ENCODE measurements at places on chromosomes 6 and 20.

GRCh38 chr6:108250240-108250866 lies 10.5 kb downstream of the SNX3 start:
- DNase-seq = no peak

DNA sequence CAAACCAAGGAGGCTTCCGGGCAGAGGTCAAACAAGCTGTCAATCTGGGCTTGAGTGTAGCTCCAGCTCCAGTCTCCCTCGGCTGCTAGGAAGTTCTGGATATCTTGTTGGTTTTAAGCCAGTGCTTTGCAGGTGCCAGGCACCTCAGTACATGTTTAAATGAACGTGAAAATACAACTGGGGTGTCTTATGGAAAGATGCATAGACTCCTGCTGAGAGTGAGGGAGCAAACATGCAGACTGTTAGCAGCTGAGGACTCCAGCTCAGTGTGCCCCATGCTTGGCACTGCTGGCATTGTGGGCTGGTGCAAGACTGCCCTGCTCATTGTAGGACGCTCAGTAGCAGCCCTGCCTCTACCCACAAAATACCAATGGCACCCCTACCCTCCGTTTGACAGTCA lies 28.5 kb downstream of the ERMARD start:
- DNase-seq = no peak

DNA sequence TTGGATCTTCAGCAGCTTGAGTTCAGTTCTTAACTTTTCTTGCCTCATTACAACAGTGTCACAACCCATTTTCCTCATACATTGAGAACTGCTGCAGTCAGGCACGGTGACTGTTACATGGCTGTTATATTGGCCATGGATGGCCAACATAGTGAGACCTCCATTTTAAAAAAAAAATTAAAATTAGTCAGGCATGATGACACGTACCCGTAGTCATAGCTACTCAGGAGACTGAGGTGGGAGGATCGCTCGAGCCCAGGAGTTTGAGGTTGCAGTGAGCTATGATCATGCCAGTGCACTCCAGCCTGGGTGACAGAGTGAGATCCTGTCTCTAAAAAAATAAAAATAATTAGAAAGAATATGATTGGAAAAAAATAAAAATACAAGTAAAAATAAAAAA lies 9.9 kb upstream of the MMP24 start:
- no peak for DNase-seq

- no peak for DNase-seq
Observed at GRCh38 chr20:56735084-56735642, 106.1 kb downstream of the TFAP2C start.

DNA sequence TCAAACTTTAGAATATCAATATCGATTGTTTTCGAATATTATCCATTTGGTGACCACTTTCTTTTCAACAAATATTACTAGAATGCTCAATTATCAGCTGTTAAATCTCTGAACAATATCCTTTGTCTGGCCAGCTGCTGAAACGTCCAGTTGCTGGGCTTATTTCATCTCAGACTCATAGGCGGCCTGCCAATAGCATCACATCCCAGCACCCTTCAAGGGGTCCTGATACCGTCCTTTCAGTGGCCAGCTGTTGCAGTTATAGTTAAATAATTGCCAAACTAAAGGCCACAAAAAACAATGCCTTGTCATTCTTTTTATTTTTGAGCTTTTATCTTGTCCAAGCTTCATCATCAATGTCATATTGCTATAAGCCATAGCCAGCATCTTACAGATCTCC lies 1006.8 kb upstream of the MANEA start:
- no peak for DNase-seq

DNA sequence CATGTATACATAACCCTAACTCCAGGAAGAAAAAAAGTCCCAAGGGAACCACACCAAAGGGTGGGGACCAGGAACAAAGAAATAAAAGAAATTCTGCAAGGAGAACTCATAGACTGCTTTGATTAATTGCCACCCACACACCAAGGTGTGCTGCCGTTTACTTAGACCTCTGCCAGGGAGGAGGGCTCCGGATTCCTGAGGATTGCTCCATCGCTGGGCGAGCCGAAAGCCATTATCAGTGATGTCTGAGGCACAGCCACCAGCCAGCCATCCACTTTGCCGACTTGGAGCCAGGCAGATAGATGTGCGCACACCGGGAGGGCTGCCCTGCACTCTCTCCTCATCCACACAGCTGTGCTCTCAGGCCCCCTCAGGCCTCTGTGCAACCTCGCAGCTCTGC lies 272.7 kb upstream of the FOXQ1 start:
- DNase-seq = no peak

GRCh38 chr6:132400883-132401617 lies at the start of gene MOXD1:
MOXD1 (minus strand) TSS chr6:132401475; CDS start chr6:132401426, 49 bp downstream.
- no peak for DNase-seq

- DNase-seq = no peak
Observed at GRCh38 chr6:75209184-75209723, 3.4 kb upstream of the COL12A1 start.

GRCh38 chr20:33236351-33236750 lies 555 bp downstream of the BPIFA1 start:
- no peak for DNase-seq

GRCh38 chr6:113018351-113019151 lies 671.4 kb downstream of the RFPL4B start:
- no peak for DNase-seq

- DNase-seq = no peak
Observed at GRCh38 chr6:21648475-21649050, 55.0 kb downstream of the SOX4 start.

DNA sequence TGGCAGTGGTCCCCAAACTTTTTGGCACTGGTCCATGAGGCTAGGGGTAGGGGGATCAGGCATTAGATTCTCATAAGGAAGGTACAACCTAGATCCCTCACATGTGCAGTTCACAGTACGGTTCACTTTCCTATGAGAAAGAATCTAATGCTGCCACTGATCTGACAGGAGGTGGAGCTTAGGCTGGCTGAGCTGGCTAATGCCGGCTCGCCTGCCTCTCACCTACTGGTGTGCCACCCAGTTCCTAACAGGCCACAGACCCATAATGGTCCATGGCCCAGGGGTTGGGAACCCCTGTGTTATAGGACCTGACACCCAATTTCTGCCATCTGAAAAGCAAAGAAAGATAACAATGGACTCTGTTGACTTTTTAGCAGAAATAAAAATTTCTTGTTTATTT lies 199.6 kb downstream of the GMPR start:
- no peak for DNase-seq

- DNase-seq = peak; percentile 93
Observed at GRCh38 chr6:106519460-106520394, 109.6 kb downstream of the RTN4IP1 start.

DNA sequence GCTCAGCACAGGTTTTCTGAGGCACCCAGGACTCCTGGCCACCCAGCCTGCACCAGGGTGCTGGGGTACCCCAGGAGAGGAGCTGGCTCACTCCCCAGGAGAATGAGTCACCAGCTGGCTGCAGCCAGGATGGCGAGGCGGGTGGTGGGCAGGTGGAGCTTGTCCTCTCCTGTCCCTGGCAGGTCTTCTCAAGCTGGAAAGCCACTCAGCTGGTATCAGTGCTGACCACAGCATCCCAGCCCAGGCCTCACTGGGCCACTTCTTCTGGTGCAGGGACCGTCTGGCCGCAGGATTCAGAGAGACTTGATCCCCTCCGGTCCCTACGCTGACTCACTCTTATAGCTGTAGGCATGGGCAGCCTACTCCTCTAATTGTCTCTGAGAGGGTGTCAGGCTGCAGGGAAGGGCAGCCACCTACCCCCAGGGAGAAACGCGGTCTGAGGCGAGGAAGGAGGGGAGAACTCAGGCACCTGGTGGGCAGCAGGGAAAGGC lies 22.2 kb downstream of the TFEB start:
- DNase-seq = no peak

DNA sequence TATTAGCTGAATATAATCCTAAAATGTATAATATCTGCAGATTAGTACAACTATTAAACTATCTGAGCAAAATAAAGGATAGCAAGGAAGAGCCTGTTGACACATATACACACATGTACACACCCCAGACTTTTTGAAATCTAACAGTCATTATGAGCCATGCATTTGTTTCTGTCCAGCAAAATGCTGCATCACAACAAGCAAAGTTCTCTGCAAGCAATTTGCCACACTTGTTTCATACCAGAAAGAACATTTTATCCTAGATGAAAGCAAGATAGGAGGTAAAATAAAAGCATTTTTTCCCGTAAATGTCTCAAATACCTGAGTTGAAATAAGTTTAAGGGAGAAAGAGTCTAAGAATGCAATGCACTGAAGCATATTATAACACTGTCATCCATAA lies 145.2 kb downstream of the COL21A1 start:
- no peak for DNase-seq

GRCh38 chr6:56017198-56017597 lies 141.8 kb upstream of the BMP5 start:
- no peak for DNase-seq

DNA sequence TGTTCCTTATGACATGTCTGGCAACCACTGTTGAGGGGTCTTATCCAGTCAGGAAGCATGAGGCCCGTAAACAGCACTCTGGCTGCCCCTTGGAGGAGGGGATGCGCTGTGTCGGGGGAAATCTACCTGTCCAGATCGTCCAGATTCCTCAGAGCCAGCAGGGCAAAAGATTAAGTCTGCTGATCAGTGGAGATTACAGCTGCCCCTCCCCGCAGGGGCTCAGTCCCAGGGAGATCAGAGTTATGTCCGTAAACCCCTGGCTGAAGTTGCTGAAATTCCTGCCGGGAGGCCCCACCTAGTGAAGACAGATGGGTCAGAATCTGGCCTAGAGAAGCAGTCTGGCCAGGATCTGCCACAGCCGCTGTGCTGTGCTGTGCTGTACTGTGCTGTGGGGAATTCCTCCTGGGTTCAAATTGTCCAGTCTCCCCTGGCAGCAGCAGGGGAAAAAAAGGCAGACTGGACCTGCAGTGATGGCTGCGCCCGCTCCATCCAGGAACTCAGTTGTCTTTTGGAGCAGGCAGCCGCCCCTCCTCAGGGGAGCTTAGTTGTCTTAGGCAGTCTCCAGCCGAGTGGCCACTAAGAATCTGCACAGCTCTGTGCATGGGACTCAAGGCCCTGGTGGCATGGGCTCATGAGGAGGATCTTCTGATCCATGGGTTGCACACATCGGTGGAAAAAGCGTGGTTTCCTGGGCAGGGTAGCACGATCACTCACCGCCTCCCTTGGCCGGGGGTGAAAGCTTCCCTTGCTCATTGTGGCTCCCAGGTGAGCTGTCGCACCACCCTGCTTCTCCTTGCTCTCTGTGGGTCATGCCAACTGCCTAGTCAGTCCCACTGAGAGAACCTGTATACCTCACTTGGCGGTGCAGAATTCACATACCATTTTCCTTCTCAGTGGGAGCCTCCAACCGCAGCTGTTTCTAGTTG lies 1368.8 kb upstream of the ADGRB3 start:
- no peak for DNase-seq

DNA sequence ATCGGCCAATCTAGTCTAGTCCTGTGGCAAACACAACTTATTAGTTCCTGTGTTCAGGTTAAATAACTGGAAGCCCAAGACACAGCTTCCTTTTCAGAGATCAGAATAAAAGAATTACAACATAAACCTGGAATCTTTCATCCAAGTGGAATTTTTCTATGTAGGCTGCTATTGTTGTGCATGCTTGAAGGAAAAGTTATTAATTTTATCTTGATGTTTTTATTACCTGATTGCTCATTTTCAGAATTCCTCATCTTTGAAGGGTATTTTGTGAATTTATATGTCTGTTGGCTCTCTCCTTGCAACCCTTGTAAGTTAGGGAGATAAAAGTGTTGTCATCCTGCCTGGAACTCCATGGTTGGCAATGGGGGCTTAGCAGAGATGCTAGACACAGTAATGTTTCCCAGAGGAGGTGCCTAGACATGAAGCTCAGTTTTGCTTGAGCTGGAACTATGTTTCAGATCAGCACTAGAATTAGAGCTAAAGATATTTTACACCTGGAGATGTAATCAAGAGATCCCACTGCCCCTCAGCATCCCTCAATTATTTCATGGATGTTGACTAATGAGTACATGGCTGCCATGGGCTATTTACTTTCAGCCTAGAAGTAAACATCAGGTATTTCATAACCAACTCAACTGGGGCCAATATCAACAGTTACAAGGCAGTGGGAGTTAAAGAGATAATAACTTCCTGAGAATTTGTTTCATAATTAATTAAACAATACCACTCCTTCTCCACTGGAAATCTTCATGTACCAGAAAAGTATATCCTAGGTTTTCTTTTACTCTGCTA lies 367.0 kb upstream of the MARCKS start:
- DNase-seq = no peak

- no peak for DNase-seq
Observed at GRCh38 chr20:23060629-23061028, 11.2 kb upstream of the THBD start.

GRCh38 chr20:15026759-15027158 lies 689.3 kb upstream of the FLRT3 start:
- no peak for DNase-seq

GRCh38 chr6:33950472-33950881 lies 146.7 kb upstream of the MLN start:
- no peak for DNase-seq

- no peak for DNase-seq
Observed at GRCh38 chr6:48272518-48272917, 161.5 kb upstream of the PTCHD4 start.

GRCh38 chr20:58618351-58619076 lies 32.6 kb upstream of the STX16 start:
- no peak for DNase-seq

GRCh38 chr6:16238057-16238962 lies at the start of gene GMPR:
GMPR (plus strand) TSS chr6:16238587; CDS start chr6:16238694, 107 bp downstream.
- no peak for DNase-seq

DNA sequence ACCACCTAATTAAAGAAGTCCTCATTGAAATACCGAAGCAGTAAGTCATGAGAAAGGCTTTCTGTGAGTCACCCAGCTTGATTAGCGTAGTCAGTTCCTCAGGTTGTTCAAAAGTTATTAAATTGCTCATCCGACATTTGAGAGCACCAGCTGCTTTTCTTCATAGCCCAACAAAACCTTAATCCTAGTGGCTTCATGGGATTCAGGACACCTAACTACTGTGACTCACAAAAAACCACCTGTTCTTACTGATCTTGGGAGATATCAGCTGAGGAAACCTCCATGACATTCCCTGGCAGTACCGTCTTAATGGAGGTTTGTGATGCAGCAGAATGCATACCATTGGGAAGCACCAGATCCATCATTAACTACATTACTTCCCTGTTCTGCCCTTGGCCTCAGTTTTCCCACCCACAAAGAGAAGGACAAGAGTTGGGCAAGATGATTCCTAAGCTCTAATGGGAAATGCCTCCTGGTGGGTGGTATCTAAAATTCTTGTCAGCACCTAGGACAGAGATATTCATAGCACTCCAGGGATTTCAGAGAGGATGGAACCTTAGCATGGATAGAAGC lies 103.8 kb downstream of the KHDC1L start:
- peak; percentile 61 for DNase-seq

DNA sequence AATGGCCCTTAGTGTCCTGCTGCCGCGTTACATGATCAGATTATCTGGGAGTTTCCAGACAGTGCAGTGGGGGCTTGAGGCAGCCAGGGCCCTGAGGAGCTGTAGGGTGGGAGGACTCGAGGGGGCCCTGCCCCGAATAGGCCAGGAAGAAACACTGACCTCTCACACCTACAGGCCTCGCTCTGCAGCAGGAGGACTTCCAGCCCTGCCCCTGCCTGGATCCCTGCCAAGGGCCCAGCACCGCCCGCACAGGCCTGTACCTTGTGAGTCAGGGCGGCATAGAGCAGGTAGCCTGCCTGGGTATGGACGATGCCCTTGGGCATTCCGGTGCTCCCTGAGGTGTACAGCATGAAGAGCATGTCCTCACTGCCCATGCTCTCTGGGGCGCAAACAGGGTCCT lies 30.1 kb upstream of the APMAP start:
- no peak for DNase-seq
